ENCODE measurements at places on chromosomes 11 and 22. TPM values are rescaled to one million over a fixed set of nuclear protein-coding genes. Genes with fewer than 3 reads are reported as not detected.

Gene PHOX2A
- total RNA-seq, result not detected

DNA sequence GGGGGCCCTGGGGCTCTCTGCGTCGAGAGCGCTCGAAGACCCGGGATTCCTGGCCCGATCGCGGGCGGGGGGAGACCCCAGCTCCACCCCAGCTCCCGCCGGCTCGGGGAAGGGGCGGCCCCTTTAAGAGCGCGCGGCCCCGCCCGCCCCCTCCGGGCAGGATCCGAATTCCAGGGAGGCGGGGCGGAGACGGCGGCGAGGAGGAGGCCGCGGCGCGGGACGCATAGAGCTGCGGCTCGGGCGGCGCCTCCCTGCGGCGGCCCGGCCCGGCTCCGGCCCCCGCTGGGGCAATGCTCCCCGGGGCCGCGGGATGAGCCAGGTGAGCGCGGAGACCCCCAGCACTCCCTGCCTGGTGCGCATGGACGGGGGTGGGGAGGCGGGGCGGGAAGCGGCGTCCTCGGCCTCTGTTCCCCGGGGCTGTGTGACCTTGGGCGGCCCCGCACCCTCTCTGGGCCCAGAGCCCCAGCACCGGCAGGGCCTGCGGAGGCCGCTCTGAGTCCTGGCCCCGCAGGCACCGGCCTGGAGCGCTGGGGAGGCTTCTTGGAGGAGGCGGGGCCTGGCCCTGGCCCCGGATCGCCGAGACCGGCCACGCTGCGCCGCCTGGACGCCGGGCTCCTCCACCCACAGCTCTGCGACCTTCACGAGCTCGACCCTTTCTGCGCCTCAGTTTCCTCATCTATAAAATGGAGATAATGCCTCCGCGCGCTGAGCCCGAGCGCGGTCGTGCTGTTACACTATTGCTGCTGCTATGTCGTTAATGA is 565 bp downstream of the GAS2L1 start:
- no peak for DNase-seq

Gene CHST1
- total RNA-seq, result 2.6 TPM

DNA sequence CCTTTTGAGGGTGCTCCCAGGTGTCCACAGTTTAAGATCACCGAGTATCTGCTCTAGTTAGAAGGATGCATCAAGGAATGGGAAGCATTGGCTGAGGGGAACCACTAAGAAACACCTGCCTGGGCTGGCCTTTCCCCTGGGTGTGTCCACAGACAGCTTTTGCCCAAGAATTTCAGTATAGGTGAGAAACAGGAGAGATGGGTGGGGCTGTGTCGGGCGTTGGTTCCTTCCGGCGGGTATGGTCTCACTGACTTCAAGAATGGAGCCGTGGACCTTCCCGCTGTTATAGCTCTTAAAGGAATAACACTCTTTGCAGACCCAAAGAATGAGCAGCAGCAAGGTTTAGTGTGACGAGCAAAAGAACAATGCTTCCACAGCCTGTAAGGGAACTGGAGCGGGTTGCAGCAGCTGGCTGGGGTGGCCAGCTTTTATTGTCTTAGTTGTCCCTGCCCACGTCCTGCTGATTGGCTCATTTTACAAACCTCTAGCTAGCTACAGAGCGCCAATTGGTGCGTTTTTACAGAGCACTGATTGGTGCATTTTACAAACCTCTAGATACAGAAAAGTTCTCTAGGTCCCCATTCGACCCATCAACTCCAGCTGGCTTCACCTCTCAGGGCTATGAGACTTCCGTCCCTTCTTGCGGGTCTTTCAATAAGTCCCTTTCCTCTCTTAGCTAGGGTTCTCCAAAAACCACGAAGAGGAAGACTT is 2.4 kb downstream of the FADS1 start:
- DNase-seq, result peak; percentile 28

DNA sequence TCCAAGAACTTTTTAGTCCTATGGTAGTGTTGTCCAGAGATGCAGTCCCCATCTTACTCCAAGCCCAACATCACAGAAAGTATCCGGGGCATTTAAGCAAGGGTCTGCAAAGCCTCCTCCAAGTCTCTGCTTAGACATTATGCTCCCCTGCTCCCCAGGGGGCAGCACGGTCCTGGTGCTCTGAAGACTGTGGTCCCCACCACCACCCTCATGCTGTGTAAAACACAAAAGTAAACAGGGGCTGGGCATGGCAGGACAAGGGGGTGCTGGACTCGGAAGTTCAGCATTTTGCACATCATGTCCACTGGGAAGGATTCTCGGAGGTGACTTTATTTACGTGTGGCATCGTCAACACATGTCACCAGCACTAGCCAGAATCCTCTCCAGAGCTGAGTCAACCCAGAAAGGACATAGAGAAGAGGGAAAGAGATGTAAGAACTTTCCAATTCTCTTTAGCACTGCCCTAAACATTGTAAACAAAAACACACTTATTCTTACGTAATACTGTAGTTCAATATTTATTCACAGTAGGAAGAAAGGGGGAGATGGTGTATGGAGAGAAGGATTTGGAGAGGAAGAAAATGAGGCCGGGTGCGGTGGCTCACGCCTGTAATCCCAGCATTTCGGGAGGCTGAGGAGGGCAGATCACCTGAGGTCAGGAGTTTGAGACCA is 37.7 kb downstream of the TCIRG1 start:
- no peak for DNase-seq

GRCh38 chr11:111148953-111149352 is 96.6 kb upstream of the POU2AF2 start:
- DNase-seq, result peak; percentile 11

Gene NLRP14
- total RNA-seq, result not detected

- DNase-seq, result no peak
Observed at GRCh38 chr11:107842412-107843100, 16.0 kb downstream of the SLC35F2 start.

Gene MYOD1
- not detected for total RNA-seq

DNA sequence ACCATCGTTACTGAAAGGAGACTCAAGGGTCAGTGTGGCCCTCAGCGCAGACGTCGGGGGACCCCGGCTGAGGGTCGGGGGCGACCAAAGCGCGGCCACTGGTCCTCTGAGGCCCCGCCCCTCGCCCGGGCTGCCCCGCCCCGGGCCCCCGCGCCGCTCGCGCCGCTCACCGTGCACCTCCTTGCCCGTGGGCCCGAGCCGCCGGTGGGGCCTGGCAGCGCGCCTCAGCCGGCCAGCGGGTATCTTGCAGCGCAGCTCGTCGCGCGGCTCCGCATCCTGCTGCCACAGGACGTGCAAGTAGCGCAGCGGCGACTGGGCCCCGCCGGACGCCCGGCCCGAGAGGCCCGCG is 419 bp downstream of the ANKRD54 start:
- DNase-seq, result no peak

Gene SCT
- total RNA-seq, result 2.0 TPM

DNA sequence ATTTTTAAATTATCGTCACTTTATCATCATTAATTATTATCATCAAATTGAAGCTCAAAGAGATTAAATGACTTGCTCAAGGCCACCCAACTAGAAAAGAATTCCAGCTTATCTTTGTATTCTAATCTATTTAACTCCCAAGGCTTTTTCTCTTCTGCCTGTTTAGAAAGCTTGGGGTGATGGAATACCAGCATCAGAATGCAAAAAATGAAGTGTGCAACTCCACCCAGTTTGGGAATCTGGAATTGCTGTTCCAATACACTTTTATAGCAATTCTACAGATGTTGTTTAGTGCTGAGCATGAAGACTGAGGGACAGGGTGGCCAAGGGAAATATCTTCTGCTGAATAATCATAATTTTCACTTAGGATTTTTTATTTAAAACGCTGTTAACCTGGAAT is 97.2 kb upstream of the FIBIN start:
- peak; percentile 32 for DNase-seq

DNA sequence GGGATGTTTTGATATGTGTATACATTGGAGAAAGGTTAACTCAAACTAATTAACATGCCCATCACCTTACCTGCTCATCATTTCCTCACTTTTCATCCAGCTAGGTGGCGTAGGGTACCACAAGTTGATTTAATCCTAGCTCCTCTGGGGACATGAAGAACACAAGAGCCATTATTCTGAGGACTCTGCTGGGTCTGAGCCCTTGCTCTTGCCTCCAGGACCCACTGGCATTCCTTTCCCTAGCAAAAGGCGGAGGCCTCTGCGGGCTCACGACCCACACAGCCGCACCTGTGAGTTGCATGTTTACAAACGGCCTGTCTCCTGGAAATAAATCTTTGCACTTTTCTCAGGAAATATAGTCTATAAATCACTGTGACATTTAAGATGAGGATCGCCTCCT is 871.9 kb downstream of the TBC1D22A start:
- DNase-seq, result no peak

- DNase-seq, result no peak
Observed at GRCh38 chr11:126886636-126887035, 113.9 kb downstream of the KIRREL3 start.

DNA sequence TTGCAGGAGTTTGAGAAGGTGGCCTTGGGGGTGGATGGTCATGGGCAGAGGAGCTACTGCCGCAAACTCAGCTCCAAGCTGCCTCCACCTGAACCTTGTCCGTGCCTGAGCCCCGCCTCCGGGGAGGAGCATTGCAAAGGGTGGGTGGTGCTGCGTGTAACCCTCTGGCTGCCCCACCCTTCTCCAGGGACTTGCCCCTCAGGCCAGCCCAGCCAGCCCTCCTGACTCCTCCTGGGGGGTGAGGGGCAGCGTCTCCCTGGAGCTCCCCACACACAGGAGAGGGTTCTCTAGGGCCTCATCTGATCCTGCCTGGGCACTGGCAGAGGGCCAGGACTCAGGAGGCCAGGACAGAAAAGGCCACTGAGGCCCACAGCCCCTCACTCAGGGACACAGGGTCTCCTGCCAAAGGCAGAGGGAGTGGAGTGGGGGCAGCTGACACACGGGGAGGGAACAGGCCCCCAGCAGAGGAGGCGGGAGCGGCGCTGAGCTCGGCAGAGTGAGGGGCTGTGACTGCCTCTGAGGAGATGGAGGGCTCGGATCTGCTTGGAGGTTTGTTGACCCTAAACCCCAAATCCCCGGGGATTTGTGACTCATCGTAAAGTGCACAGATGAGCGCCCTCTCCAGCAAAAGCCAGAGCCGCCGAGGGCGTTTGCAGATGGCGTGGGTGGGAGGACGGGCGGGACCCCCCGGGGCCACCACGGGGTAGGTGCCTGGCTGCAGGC is 12.8 kb downstream of the BRSK2 start:
- DNase-seq, result no peak

- DNase-seq, result no peak
Observed at GRCh38 chr11:61486779-61487178, 21.8 kb upstream of the LRRC10B start.

Gene OR2AG1
- total RNA-seq, result not detected

GRCh38 chr22:18985780-18986179 is 49.7 kb upstream of the PRODH start:
- no peak for DNase-seq

DNA sequence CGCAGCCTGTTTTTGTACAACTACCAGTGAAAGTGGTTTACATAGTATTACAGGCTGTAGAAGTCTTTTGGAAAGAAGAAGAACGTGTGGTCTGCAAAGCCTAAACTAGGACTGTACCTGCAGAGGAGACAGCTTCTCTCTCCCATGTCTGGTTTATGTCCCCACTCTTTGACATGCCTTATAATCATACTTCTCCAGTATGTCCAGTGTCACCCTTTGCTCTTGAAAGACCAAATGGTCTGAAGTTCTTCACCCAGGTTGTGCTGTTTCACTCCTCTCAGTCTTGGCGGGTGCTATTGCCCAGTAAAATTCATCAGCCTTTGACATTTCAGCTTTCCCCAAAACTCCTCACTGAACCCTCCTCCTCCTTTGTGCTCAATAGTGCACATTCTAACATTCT is 676.0 kb upstream of the TENM4 start:
- no peak for DNase-seq

GRCh38 chr11:73308961-73309919 is 1.2 kb downstream of the ARHGEF17 start:
- peak; percentile 95 for DNase-seq

Gene CD81
- total RNA-seq, result 625 TPM

GRCh38 chr22:29524442-29525191 is 28.9 kb downstream of the THOC5 start:
- peak; percentile 6 for DNase-seq

DNA sequence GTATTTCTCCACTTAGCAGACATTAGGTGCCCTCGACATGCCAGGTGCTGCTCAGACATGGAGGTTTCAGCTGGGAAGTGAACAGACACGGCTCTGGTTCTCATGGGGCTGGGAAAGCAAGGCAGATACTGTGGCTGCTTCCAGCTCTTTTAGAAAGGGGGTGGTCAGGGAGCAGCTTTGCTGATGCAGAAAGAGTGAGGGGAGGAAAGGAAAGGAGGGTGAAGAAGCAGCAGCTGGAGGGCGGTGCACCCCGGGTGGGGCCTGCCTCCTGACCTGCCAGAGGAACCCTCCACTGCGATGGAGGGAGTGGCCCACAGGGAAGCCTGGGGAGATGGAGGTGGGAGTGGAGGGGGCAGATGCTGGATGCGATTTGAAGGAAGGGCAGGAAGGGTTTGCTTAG is 76.8 kb downstream of the MORC2 start:
- DNase-seq, result no peak

DNA sequence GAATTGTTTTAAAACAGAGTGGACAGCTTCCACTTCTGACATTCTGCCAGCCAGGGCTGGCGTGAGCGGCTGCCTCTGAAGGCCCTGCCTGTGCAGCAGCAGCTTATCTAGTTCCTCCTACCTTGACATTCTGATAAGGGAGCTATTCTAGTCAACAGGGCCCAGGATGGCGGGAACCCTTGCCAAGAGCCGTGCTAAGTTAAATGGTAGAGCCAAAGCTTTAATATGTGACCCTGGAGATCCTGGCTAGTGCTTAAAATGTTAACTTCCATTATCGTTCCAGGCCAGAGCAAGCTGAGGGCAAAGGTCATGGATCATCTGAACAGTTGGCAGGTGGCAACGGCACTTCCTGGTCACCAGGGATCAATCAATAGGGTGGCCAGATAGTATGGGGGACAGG is 3.5 kb downstream of the KCNJ5 start:
- no peak for DNase-seq

- peak; percentile 7 for DNase-seq
Observed at GRCh38 chr11:18394928-18395734, 768 bp downstream of the LDHA start.

DNA sequence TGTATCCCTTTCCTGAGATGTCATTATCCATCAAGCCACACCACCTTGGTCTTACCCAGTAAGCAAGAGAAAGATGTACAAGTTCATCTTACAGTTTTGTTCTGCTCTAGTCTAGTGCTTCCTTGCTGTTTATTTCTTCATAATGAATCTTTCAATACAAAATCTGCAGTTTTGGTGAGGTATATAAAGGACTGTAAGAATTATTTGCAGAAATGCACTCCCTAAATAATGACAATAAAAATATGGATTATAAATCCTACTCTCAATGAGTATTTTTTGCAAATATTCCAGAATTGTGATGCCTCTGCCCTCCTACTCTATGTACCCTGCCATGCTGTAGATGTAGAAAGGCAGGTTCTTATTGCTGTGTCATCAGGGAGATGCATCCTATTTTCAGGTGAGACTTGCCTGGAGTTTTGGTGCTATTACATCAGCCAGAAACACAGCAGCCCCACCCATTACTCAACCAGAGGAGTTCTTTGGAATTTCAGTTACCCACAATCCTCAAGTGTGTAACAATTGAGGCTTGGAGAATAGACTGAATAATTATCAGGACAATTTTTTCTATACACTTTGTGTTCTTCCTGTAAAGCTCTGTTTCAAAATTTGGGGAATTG is at the start of gene OR10S1:
Gene OR10S1, minus strand, starts transcription at position 51 of the 617 bp plus-strand sequence. CDS start 117 bp downstream, outside the sequence.
- DNase-seq, result no peak

- no peak for DNase-seq
Observed at GRCh38 chr11:19628018-19628417, 84.6 kb upstream of the NAV2 start.
